ENCODE measurements at places on chromosomes 3 and 15.
A peak's percentile ranks its signal among the peaks of the same experiment; 100 is the strongest.

DNA sequence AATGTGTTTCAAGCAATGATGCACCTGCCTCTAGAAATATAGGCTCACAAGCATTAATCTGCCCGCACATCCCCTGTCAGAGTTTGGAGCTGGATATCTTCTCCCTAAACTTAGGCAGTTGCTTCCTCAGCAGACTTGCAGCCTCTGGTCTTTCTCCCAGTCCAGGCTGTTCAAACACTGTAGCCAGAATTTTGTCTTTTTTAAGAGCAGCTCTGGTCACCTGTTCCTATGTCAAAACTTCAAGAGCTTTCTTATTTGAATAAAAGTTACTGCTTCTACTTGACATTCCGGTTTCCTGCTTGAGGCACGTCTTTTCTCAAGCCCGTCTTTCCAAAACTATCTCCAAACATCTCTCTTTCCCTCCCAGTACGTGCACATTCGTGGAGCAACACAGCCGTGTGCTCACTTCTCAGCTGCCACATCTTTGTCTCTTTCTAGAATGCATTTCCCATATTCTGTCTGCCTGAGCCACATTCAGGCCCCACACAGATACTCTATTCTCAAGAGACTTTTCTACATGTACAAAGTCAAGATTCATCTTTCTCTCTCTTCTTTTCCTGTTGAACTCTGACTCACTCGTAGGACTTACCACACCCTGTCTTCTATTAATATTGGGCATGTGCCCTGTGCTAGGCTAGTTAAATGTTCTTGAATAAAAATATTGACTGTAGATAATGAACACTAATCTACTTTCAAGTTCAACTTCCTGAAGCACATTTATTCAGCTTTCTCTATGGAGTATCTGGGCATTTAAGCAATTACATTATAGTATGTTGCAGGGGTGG, 307.7 kb upstream of the SOX2 start:
- no peak for DNase-seq

GRCh38 chr15:89211678-89212170, 9.7 kb downstream of the RLBP1 start:
- no peak for DNase-seq

GRCh38 chr15:99120050-99120777, 15.3 kb downstream of the SYNM start:
- no peak for DNase-seq

- DNase-seq: no peak
These were observed 132.8 kb upstream of the PDZRN3 start for GRCh38 chr3:73757536-73757935.

GRCh38 chr15:27271258-27271657, 300.3 kb downstream of the GABRG3 start:
- DNase-seq: no peak

DNA sequence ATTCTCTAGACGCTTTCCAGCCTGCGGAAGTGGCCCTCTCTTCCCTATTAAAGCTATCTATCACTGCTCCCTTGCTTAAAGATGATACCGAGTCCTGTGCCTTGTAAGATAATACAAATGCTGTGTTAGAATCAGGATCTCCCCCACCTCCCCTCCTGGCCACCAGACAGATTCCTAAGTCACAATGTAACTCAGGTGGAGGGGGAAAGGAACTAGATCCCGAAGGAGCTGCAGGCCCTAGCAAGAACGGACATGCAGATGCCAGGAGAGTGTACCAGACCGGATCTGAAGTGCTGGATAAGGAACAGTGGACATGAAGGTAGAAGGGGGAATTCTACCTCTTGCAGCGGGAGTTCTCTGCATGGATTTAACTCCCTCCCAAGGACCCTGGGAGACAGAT, 230.7 kb upstream of the LYSMD4 start:
- DNase-seq: no peak

GRCh38 chr3:13278783-13279531, 141.2 kb downstream of the NUP210 start:
- no peak for DNase-seq

DNA sequence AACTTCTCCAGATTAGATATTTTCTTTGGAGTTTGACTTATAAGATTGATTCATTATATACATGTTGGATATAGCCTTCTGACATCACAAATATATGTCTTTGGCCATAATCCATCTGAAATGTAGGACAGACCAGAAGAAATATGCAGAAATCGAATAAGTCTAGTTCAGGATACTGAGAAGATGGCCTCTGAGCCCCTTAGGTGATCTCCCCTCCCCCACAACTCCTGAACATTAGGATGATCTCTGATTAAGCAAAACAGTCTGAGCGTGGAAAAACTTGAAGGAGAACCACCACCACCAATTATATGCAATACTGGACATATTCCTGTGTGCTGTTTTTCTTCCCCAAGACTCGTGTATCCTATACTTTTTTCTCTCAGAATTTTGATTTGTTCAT, 3.2 kb downstream of the SETD5 start:
- no peak for DNase-seq

DNA sequence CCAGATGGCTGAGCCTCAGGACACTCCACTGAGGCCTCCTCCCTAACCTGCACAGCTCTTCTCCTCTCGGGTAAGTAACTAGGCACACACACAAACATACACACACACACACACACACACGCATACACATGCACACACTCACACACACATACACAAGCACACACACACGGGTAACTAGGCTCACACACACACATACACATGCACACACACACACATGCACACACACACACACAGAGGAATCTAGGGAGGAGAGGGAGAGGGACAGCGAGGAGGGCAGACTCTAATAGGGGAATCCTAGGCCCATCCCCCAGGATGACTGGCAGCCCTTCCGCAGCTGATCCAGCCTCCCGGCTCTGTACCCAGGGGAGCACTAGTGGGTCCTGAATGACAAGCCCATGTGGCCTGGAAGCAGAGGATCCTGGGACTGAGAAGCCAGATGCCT, 177.4 kb upstream of the LINGO1 start:
- no peak for DNase-seq

GRCh38 chr15:39512643-39513042, 68.2 kb upstream of the THBS1 start:
- DNase-seq: no peak

DNA sequence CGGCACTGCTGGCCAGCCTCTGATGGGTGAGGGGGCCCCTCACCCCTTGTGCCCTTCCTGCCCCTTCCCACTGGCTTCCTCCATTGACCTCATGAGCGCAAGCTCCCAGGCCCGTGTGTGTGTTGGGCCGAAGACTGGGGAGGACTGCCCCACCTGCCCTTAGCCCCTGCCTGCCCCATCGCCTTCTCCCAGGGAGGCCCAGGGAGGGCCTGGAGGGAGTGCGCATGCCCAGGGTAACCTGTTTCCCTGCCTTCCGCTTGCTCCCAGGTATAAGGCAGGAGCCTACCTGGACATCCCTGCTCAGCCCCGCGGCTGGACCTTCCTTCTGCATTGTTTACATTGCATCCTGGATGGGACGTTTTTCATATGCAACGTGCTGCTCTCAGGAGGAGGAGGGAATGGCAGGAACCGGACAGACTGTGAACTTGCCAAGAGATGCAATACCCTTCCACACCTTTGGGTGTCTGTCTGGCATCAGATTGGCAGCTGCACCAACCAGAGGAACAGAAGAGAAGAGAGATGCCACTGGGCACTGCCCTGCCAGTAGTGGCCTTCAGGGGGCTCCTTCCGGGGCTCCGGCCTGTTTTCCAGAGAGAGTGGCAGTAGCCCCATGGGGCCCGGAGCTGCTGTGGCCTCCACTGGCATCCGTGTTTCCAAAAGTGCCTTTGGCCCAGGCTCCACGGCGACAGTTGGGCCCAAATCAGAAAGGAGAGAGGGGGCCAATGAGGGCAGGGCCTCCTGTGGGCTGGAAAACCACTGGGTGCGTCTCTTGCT, 8.8 kb downstream of the DLL4 start:
- no peak for DNase-seq

GRCh38 chr3:48548729-48549705, 7.6 kb downstream of the PFKFB4 start:
- DNase-seq: peak; percentile 50

DNA sequence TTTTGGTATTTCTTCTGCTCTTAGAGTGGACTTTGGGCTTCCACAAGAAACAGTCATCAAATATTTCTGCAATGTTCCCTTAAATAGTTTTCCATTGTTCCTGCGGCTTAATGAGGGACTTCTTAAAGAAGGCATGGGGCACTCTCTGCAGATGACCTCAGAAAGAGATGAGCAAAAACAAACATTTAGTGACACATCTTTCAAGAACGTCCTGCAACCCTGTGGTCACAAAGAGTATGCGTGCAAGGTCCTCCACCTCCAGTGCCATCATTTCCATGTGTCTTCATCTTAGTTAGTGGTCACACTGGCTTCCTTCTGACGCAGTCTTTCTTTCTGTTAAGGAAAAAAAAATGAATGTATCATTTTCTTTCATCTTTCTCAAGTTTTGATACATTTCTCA, 56.2 kb downstream of the GREM1 start:
- DNase-seq: no peak

- DNase-seq: no peak
These were observed 315.0 kb downstream of the OCA2 start for GRCh38 chr15:27784107-27784506.

GRCh38 chr3:8085498-8085897, 416.1 kb upstream of the LMCD1 start:
- DNase-seq: no peak

- no peak for DNase-seq
These were observed 25.7 kb downstream of the SPATA12 start for GRCh38 chr3:57086201-57086600.

- DNase-seq: no peak
These were observed 124.0 kb downstream of the CNTN6 start for GRCh38 chr3:1216856-1217255.

- no peak for DNase-seq
These were observed 346.2 kb upstream of the CBLB start for GRCh38 chr3:106215047-106215446.

DNA sequence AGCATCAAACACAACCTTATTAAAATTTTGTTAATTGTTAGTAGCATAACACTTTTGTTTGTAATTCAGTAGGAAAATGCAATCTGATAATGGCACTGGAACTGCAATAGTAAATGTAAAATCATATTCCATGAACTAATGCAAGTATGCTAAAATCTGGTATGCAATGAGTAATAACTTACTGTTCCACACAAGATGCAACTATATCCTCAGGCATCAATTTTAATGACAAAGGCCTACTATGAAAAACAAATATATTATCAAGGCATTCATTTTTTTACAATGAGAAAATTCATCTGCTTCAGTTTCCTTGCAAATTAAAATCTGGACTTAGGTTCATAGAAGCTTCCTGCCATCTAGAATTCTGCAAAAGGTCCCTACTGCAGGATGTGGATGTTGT, 1.4 kb upstream of the NSMCE3 start:
- DNase-seq: no peak

GRCh38 chr3:197706658-197707057, 30.0 kb downstream of the RUBCN start:
- DNase-seq: no peak

DNA sequence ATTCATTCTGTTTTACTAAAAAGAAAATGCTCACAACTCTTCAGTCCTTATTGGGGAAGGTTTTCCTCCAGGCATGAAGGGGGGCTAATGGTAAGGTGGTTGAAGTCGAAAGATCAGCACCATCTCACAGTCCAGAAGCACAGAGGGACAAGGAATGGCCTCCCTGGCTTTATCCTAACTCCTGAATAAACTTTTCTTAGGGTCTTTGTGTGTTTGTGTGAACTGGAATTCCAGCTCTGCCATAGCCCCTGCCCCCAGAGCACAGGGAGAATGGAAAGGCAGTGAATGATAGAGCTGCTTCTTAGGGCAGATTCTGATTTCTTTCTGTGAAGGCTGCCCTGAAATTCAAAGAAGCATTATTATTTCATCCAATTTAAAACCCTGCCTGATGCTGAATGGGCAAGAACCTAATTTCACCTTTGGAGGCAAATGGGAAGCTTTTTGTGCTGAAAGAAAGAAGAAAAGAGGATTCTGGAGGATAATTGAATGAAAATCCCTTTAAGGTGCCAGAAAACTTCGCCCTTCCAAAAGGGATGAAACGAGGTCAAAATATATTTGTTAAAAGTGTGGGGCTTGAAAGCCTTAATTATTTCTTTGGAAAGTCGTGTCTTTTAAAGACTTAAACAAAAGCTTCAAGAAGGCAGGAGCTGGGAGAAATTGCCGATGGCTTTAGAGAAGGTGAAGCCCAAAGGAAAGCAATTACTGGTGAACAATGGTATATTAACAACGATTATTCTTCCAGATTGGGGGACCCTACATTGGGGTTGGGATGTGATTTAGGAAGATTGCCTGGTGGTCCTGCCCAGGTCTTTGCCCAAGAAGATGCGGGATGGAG, 259.9 kb upstream of the RGMA start:
- no peak for DNase-seq

GRCh38 chr3:101458387-101458786, 54.6 kb downstream of the SENP7 start:
- DNase-seq: no peak

GRCh38 chr3:171339598-171339997, 120.6 kb downstream of the TNIK start:
- DNase-seq: no peak

DNA sequence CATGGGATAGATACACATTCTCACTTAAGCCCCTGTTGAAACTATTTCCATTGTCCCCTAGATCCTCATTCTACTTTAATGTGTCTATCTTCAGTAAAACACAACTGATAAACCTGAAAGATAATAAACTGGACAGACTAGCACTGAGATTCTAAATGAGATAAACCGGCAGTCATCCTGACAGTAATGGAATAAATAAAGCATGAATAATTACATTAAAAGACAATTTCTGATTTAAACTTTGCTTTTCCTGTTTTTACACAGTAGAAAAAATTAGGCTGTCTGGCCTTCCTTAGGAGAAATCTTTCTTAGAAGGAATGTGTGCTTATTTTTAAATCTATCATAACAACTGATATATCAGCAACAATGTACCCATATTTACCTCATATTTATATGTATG, 232.4 kb downstream of the FHIT start:
- no peak for DNase-seq

GRCh38 chr3:64501298-64501906, 186.4 kb downstream of the ADAMTS9 start:
- no peak for DNase-seq

- DNase-seq: no peak
These were observed 51.8 kb downstream of the KLHL6 start for GRCh38 chr3:183503746-183504145.

- DNase-seq: no peak
These were observed 18.3 kb upstream of the ATP8B4 start for GRCh38 chr15:50137330-50137761.

Data from T-helper 22 cell (primary cell).